Stimulated activated CD4-positive, alpha-beta T cell treated with anti-CD3 and anti-CD28 coated beads, TNF-alpha, amount 100 ng/mL, for 1 hour (primary cell): ENCODE measurements at places on chromosomes 7 and 10.

- no peak for DNase-seq
Observed at GRCh38 chr10:32556783-32557395, 110.9 kb downstream of the CCDC7 start.

GRCh38 chr10:113983552-113983951, 60.1 kb upstream of the ADRB1 start:
- no peak for DNase-seq

DNA sequence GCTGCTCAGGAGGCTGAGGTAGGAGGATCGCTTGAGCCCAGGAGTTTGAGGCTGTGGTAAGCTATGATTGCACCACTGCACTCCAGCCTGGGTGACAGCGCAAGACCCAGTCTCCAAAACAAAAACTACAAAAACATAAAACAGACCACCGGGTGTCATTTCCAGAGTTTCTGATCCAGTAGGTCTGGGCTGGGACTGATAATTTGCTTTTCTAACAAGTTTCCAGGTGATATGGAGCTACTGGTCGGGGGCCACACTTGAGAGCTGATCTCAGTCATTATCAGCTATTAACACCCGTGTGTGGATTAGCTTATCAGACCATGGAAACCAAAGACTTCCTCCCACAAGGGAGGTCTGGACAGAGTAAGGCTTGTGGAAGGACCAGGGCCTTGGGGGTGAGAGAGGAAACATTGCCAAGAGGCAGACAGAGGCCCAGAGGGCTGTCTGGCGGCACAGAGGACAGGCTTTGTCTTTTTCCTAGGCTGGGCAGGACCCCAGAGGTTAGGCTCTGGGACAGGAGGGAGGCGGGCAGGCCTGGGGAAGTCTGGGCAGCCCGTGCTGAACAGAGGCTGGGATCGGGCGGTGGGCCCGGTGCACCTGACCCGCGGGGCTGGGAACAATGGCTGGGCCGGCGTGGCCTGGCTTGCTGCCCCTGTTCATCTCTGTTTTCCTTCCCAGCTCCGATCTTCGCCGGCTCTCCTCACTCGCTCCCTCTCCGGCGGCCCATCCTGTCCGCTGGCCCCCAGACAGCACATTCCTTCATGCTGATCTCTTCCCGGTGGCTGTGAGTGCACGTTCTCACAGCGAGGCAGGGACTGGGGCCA, 25.2 kb downstream of the TMEM270 start:
- DNase-seq: no peak

- DNase-seq: no peak
Observed at GRCh38 chr10:44105696-44106095, 279.2 kb downstream of the CXCL12 start.

- no peak for DNase-seq
Observed at GRCh38 chr10:113297226-113297625, 255.6 kb upstream of the HABP2 start.

GRCh38 chr7:100675105-100675451, 1.5 kb downstream of the GNB2 start:
- DNase-seq: no peak

DNA sequence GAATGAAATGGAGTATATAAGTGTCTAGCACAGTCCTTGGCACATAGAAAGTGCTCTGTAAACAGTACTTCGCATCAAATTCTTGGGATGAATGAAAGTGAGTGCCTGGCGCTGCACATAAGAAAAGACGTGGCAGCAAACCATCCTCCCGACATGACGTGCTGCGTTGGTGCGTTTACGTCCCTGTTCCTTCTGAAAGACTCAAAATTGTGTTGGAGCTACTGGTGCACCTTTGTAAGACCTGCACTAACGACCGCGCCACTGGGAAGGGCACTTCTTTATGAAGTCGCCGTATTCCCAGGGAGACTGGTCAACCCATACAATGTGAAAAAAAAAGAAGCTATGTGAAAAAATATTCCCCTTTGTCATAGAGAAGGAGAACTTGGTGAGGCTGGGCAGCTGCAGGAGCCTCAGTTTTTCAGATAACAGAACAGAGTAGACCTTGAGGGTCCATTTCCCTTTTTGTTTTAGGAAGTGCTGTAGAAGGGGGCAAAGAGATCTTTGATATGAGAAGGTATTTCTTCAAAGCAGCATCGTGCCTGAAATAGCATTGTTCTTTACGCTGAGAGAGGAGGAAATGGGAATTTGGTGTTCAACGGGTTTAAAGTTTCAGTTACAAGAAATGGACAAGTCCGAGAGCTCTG, 91.7 kb downstream of the PTPRE start:
- no peak for DNase-seq

DNA sequence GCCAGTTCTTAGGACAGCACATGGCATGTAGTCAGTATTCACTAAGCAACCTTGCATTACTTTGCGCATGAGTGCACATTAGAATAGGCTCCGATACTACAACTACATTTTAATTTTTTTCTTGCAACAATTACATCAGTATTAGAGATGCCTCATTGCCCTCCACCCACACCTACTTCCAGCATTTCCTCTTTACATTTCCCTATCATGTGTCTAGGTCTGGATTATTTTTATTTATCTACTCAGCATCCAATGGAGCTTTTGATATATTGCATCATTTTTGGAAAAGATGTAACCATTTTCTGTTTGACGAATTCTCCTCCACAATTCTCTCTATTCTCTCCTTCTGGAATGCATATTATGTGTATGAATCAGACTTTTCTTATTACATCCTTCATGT, 258.2 kb upstream of the GLI3 start:
- no peak for DNase-seq

DNA sequence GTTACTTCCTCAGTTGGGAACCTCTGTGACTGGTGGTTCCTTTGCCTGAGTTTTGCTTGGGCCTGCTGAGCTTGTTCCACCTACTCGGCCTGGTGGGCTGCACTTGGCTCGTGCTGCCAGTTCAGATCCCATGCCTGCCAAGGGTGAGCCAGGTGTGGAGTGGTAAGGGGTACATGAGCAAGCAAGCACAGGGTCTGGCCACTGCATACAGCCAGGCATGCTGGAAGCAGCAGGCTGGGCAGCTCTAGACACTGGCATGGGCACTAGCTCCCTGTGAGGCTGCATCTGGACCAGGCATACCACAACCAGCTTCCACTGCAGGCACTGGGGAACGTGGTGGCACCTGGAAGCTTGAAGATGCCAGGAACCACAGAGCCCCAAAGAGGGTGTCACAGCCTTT, 624.0 kb downstream of the LRMDA start:
- DNase-seq: no peak

GRCh38 chr7:77326131-77326530, 90.0 kb downstream of the GSAP start:
- DNase-seq: no peak

DNA sequence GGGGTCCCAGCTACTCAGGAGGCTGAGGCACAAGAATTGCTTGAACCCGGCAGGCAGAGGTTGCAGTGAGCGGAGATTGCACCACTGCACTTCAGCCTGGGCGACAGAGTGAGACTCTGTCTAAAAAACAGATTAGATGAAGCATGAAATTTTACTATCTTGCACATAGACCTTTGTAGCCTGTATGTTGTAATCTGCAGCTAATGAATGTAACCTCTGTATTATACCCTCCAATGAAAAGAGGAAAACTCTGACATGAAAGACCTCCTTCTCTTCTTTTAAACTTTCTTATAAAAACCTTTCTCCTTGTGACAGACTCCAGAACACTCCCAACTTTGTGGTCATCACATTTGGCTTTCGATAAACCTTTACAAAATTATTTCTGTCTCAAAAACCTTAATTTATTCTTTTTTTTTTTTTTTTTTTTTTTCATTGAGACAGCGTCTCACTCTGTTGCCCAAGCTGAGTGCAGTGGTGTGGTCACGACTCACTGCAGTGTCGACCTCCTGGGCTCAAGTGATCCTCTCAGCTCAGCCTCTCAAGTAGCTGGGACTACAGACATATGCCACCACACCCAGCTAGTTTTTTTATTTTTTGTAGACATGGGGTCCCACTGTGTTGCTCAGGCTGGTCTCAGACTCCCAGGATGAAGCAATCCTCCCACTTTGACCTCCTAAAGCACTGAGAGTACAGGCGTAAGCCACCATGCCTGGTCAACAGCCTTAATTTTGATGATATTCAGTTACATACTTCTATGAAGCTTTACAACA, 97.4 kb downstream of the SVOPL start:
- DNase-seq: no peak

- DNase-seq: no peak
Observed at GRCh38 chr7:47318395-47319182, 263.3 kb downstream of the TNS3 start.

DNA sequence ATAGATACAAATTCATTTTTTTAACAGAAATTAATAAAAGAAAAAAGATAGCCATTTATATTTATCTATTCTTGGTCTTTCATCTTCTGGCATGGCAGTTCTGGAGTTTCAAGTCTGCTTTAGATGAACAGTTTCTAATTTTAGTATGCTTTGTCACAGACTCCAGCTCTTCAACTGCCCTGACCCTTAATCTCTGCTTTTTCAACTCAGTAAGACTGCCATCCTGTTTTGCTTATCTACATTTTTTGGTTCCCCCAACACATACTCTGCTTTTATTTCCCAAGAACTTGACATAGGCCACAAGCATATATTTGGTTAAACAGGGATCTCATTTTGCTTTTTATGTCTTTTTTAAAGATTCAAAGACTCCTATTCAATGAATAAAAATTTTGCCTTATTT, 309.3 kb upstream of the KCND2 start:
- DNase-seq: no peak

GRCh38 chr10:23110722-23111516, 15.5 kb downstream of the MSRB2 start:
- DNase-seq: no peak

DNA sequence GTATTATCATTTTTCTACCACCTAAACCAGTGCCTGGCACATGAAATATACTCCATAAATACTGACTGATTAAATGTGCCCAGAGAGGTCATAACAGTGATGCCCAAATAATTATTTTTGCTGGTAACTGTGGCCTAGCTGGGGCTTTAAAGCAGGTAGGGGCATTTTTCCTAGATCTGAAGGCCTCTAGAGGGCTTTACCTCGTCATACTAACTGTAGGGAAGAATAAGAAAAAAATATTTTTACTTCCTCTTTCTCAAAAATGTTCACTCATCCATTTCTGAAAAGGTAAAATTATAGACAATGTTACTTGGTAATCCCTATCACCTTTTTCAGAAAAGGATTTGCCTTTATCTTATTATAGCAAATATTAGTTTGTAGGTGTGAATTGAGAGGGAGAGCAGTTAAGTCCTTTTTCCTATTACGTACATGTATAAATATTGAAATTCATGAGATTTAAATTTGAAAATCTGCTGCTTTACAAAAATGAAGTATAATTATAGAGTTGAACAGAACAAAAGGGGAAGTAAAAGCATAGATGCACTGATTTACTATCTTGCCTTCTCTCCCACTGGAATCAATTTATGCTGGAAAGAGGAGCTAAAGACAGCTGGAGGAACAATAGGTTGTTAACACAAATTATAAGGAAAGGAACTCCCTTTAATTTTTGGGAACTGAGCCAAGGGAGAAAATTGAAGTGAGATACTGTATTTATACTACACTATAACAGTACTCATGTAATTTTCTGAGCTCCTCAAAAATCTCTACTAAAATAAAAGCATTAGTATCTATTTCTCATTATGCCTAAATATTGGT, 71.5 kb upstream of the NOBOX start:
- DNase-seq: no peak

DNA sequence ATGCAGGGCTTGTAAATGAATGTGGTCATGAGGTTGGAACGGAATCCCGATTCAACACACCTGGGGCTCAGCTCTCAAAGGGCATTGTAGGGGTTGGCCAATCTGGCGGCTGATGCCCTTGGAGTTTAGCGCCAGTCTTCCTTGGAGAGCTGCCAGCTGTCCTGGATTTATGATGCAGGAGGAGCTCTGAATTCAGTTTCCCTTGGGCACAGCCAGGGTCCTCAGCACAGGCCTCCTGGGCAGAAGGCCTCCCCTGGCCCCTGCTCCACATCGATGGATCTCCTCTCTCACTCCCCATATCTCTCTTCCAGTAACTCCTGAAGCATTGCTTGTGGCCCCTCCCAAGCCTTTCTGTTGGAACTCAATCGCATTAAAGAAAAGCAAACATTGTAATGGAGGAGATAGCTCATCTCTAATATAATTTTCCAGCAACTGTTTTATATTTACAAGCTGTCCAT, 985 bp upstream of the CYTH3 start:
- DNase-seq: no peak

- no peak for DNase-seq
Observed at GRCh38 chr7:52143219-52143618, 826.6 kb upstream of the COBL start.

GRCh38 chr10:94062611-94063010, 68.9 kb downstream of the PLCE1 start:
- DNase-seq: no peak

GRCh38 chr10:51700228-51700817, 928 bp upstream of the CSTF2T start:
- DNase-seq: no peak

GRCh38 chr7:105016709-105017656, 3.0 kb downstream of the KMT2E start:
- no peak for DNase-seq

- no peak for DNase-seq
Observed at GRCh38 chr10:25616903-25617592, 317.0 kb upstream of the MYO3A start.

DNA sequence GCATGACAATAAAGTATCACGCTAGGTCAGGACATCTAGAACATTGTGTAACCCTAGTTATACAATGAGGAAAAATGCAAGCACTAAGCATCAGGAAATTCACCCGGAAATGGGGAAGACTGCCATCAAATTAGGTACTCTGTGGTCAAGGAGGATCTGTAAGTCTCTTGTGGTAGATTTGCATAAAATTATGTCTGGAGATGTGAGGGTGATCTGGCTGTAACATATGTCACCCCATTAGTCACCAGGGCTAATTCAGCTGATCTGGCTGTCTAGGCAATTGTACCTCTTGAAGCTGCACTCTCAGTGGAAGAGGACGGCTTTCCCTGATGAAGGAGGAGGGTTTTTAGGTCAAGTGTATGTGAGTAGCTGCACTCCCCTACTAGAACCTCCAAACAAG, 14.8 kb downstream of the AKR1D1 start:
- no peak for DNase-seq

GRCh38 chr10:115974816-115975430, 298.1 kb downstream of the GFRA1 start:
- no peak for DNase-seq

GRCh38 chr7:99469381-99470065, 3.2 kb upstream of the ZNF789 start:
- DNase-seq: no peak

GRCh38 chr7:100538348-100538653, 702 bp upstream of the AGFG2 start:
- DNase-seq: no peak

GRCh38 chr7:50653981-50654425, 88.8 kb upstream of the DDC start:
- no peak for DNase-seq

DNA sequence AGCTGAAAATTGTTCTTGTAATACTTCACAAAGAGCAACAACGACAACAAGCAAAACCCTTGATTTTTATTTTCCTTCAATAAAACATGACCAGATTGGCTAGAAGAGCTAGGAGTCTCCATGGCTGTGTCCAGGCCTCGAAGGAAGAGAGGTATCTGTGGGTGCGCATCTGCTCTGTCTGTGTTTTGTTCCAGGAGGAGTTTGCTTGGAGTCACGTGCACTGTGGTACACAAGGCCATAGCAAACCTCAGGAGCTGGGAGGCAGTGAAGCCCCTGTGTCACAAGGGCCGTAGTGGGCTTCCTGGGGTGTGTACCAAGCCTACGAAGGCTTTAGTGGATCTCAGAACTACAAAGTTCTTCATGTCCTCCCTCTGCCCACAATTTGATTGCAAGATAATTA, 271.7 kb downstream of the TWIST1 start:
- DNase-seq: no peak

- no peak for DNase-seq
Observed at GRCh38 chr10:103661198-103661950, 167.9 kb downstream of the NEURL1 start.

- DNase-seq: no peak
Observed at GRCh38 chr7:92678291-92678920, 88.2 kb upstream of the FAM133B start.
